Astrocyte (in vitro differentiated cells and primary cell): ENCODE measurements at places on chromosomes 12 and 14.

- no peaks in the 10 kb centered on the region for H3K36me3 ChIP-seq
- no peak overlapping the region for H3K4me3 ChIP-seq
- no peaks in the 10 kb centered on the region for H3K4me1 ChIP-seq
- DNase-seq, result no peak
Measured at GRCh38 chr12:102847131-102847530, 69.9 kb downstream of the PAH start.

DNA sequence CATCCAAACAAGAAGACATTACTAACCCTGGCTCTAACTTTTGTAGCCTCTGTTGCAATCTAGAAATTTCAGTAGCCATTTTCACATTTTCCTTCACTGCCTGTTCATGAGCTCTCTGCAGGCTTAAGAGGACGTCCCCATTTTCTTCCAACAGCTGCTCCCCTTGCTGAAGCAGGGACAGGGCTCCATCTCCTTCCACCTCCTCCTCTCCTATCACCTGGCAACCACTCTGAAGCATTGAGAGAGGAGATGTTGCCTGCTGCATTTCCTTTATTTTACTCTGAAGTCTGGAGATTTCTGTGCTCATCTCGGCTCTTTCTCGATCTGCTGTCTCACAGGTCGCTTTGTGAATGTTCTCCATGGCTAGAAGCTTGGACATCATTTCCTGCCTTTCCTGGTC is 73.3 kb downstream of the NIN start:
- H3K27me3 ChIP-seq, result no peaks in the 10 kb centered on the region
- H3K4me1 ChIP-seq, result peaks cover 10% of the 10 kb centered on the region
- no peak for DNase-seq
- no peak overlapping the region for H3K4me3 ChIP-seq
- no peak overlapping the region for H3K27ac ChIP-seq

DNA sequence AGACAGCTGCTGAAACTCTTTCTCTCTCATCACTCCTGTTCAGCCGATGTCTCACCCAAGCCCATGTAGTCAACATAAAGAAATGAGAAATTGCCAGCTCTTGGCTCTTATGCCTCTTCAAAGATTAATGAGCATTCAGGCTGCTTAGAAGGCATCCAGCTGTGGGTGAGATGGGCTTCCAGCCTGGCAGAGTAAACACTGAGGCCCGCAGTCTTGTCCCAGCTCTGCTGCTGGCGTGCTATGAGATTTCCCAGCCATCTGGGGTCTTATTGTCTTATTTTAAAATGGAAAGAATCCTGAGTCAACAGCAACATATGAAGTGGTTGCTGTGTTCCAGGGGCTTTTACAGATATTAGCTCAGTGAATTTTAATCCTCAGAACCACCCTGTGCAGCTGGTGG is 12.6 kb downstream of the RXYLT1 start:
- H3K27me3 ChIP-seq, result no peaks in the 10 kb centered on the region
- H3K4me1 ChIP-seq, result no peaks in the 10 kb centered on the region
- H3K36me3 ChIP-seq, result peaks cover 9% of the 10 kb centered on the region
- no peak for DNase-seq
- H3K4me3 ChIP-seq, result no peak overlapping the region

DNA sequence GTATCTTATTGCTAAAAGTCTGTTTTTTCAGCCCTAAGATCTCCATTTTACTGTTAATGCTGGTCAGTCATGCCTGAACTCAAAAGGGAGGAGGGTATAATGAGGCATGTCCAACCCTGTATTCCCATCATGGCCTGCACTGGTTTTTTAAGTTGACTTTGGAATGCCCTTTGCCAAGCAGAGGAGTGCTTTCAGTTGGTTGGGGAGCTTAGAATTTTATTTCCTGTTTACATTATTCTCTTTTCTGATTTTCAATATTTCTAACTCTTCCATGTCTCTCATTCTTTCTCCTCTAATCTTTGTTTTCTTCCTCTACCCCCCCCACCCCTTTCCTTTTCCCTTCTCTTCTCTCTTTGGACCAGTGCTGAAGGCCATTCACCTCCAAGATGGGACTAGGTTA is 4.9 kb upstream of the DHRS2 start:
- no peak for DNase-seq
- no peak overlapping the region for H3K27ac ChIP-seq
- no peak overlapping the region for H3K4me3 ChIP-seq

DNA sequence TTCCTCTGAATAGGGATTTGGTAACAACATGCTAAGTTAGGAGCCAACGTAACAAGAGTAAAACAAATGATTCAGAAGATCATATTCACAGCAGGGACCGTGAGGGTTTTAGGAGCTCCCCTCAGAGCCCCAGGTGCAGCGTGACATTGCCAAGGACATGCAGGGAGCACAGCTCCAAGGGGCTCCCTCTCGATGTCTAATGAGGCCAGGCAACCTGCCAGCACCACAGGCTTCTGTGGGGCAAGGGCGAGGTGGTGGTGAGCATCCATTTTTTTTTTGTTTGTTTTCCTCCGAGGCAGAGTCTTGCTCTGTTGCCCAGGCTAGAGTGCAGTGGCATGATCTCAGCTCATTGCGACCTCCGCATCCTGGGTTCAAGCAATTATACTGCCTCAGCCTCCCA is 95.1 kb upstream of the PTPRB start:
- no peaks in the 10 kb centered on the region for H3K36me3 ChIP-seq
- H3K27me3 ChIP-seq, result peaks cover 5% of the 10 kb centered on the region
- H3K4me1 ChIP-seq, result no peaks in the 10 kb centered on the region
